Kidney glomerular epithelial cell (primary cell): ENCODE measurements at places on chromosomes 5 and 9.

DNA sequence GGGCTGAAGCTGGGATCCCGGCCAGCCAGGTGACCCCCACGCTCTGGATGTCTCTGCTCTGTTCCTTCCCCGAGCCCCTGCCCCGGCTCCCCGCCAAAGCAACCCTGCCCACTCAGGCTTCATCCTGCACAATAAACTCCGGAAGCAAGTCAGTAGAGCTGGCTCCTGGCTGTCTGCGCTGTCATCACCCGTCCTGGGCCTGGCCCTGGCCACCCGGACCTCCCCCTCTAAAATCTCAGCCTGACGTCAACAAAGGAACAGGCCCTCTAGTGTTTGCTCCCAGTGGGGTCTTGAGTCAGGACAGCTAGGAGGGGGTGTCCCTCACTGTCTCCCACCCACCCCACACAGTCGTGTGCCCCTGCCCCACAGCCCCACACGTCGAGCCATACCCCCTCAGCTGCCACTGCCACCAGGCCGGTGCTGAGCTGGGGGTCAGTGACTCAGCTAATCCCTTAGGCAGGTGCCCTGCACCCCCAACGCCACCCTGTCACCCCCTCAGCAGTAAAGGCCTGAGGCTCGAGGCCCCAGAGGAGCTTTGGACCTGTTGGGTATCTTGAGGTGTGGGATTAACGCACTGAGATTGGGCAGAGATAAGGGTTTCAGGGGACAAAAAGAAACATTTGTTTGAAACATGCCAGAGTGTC lies 1.1 kb upstream of the LCNL1 start:
- DNase-seq: no peak

DNA sequence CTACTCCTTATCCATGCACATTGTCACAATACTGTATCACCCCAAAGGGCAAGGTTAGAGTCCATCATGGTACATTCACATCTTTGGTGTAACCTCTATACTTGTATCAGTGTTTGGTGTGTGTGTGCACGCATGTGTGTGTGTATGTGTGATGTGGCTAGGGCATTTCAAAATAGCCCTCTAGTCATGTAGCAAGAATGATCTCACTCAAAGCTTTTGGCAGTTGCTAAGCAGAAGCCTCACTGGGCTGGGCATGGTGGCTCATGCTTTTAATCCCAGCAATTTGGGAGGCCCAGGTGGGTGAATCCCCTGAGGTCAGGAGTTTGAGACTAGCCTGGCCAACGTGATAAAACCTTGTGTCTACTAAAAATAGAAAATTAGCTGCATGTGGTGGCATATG lies 245.3 kb downstream of the ADGRV1 start:
- no peak for DNase-seq

DNA sequence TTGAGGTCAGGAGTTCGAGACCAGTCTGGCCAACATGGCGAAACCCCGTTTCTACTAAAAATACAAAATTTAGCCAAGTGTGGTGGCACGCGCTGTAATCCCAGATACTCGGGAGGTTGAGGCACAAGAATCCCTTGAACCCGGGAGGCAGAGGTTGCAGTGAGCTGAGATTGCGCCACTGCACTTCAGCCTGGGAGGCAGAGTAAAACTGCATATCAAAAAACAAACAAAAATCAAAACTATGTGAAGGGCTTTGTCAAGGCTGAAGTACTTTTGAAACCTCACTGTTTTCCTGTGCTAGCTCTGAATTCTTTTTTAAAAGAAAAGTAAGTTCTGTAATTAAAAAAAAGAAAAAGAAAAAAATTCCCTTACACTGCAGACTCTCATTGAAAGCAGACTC lies 65.1 kb upstream of the KLF4 start:
- DNase-seq: no peak

GRCh38 chr9:74783408-74783807 lies 104.3 kb downstream of the TRPM6 start:
- no peak for DNase-seq

DNA sequence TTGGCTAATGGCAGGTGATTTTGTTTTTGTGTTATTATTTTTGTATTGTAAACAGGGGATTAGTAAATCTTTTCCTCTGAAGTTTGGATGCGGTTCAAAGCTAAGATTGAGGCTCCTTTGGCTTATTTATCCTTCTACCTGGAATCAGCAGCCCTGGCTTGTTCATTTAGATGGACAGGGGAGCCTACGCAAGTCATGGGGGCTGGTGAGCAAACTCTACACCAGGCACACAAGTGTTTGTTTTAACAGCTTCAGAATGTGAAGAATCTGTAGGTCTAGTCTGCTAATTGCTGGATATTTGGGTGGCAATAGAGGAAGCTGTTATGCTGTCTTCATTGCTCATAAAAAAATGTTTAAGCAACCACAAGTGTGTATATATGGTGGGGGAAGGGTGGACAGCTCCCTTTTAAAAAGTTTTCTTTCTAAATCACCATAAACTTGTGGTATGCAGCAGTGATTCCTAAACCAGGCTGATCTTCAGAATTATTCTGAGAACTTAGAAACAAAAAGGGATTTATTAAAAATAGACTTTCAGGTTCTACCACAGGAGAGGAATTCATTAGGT lies 20.7 kb downstream of the ZNF462 start:
- no peak for DNase-seq

DNA sequence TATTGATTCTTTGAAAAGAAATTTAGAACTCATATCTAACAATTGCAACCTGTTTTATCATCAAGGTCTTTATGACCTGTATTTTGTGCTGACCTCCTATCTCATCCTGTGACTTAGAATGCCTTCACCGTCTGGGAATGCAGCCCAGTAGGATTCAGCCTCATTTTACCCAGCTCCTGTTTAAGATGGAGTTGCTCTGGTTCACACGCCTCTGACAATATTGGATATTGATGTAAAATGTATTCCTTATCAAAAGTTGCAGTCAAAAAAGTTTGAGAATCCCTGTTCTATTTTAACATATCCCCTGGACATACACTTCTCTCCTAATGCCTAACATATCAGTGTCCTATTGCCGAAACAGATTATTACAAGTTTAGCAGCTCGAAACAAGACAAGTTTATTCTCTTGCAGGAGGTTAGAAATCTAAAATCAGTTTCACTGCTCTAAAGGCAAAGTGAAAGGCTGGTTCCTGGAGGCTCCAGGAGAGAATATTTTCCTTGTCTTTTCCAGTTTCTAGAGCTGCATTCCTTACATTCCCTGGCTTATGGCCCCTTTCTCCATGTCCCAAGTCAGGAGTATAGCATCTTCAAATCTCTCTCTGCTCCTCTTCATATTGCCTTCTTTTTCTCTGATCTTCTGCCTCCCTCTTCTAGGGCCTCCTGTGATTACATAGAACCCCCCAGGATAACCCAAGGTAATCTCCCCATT lies 31.5 kb upstream of the LVRN start:
- DNase-seq: no peak

- DNase-seq: no peak
Observed at GRCh38 chr5:9865574-9865973, 235.4 kb upstream of the TAS2R1 start.

- no peak for DNase-seq
Observed at GRCh38 chr9:138011951-138012500, 134.4 kb downstream of the CACNA1B start.

GRCh38 chr9:99180662-99181061 lies 41.1 kb downstream of the ALG2 start:
- no peak for DNase-seq

GRCh38 chr5:80141147-80141671 lies 106.1 kb downstream of the THBS4 start:
- DNase-seq: no peak

DNA sequence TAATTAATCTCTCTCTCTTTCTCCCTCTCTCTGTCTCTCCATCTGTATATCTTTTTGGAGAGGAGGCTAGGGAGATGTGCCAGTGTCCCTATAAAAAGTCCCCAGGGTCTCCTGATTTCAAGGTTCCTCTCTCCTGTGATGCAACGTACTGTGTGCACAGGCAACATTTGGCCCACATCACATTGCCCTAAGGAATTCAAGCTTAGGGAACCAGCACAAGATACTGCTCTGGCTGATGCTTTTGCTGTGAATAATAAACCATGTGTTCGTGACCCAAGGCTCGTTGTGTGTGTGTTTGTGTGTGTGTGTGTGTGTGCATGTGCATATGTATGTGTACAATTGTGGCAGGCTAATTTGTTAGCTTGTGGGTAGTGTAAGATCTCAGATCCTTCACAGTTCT lies 9.7 kb downstream of the SPATA9 start:
- DNase-seq: no peak

- no peak for DNase-seq
Observed at GRCh38 chr5:77390221-77390620, 101.9 kb downstream of the WDR41 start.

- no peak for DNase-seq
Observed at GRCh38 chr9:137429974-137430722, 7.0 kb downstream of the NOXA1 start.

DNA sequence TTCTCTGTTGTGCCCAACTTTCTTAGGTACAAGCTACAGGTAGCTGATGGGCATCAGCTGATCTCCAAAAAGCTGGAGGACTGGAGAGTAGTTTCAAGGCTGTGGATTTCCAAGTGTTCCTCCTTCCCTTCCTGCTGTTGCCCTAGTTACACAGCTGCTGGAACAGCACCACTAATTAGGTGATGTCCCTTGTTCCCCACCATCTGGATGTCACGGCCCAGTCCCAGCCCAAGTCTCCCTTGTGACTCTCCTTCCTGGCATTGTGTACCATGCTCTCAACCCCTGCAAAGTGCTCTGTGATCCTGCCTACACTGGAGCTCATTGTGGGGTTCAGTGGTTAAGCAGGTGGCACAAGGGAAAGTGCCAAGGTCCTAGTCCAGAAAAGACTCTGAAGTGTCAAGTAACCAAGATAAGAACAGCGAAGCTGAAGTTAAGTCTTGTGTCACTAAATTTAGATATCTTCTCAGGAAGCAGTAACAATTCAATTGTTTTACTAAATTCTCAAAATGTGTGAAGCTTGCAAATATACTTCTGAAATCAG lies 604.5 kb downstream of the ISL1 start:
- DNase-seq: no peak

GRCh38 chr9:125758986-125759763 lies 12.0 kb downstream of the PBX3 start:
- no peak for DNase-seq

DNA sequence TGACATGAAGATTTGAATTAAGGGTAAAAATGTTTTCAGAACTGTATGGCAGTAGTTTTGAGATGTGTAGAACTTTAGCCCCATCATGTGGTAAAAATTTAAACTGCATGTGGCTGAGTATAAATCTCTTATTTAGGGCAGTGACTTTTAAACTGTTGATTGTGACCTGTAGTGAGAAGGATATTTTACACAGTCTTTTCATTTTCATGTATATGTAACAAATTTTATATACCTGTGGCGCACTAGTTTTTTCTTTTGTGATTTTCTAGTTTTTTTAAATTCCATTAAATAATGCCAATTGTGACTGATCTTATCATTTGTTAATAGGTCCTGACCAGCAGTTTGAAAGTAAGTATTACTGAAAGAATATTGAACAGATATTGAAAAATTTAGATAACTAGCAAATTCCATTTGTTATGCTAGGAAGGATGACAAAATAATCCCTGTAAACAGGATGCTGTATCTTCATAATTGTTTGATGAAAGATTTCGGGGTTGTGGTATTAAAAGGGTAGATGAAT lies 47.2 kb downstream of the GPBP1 start:
- peak; percentile 51 for DNase-seq

DNA sequence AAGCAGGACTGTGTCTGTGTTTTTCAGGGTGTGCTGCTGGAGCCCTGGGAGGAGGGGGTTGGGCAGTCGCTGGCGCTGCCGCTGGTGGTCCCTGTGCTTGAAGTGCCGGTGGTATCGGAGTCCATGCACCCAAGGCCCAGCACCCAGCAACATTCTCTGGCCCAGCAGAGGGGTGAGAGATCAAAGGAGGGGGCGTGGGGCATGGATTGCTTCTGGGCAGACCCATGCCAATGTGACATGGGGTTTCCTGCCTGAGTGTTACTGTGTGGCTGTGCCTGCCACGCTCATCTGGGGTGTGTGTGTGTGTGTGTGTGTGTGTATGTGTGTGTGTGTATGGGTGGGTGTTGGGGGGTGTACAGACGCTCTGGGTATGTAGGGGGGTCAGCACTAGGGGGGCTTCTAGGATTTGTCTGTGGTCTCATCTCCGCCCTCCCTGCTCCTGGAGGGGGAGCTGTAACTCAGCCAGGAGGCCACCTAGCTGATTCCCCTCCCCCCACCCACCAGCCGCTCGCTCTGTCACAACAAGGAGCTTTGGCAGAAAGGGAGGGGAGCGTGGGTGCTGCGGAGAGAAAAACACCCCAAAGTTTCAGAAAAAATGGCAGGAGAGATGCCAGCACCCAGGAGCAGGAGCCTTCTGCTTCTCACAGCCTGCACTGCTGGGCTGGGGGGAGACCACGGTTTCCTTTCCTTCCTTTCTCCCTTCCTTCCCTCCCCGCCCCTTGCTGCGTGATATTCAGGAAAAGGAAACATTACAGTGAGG lies 35.9 kb upstream of the HSPA9 start:
- no peak for DNase-seq

DNA sequence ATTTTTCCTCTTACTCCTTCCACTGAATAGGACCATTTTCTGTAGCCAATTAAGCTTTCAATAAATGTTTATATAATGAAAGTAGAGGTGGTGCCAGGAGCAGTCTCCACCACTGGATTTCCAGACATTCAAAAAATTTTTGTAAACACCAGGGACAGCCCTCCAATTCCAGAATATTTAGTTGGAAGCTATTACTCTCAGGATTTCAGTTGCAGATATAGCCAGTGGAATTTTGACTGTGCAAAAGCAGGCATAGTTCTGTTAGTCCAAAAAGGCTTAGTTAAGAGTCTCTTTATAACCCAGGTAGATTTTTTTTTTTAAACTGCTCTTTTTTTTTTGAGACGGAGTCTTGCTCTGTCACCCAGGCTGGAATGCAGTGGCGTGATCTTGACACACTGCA lies 138.1 kb upstream of the DMRT1 start:
- no peak for DNase-seq

GRCh38 chr5:128135286-128135685 lies 51.7 kb downstream of the SLC12A2 start:
- no peak for DNase-seq

DNA sequence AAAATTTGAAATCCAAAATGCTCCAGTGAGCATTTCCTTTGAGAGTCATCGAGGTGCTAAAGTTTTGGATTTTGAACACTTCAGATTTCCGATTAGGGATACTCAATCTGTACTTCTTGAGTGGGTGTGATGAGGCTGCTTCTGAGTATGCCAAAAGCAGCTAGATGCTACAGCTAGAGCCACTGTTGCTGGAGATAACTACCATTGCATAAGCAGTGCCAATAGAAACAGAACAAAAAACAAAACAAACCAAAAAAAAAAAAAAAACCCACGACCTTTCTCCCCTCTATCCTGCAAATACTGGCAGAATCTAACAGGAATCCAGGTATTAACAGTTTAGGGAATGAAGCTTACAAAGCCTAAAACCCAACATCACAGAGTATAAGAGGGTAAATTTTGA lies 43.5 kb downstream of the PKD2L2 start:
- no peak for DNase-seq

DNA sequence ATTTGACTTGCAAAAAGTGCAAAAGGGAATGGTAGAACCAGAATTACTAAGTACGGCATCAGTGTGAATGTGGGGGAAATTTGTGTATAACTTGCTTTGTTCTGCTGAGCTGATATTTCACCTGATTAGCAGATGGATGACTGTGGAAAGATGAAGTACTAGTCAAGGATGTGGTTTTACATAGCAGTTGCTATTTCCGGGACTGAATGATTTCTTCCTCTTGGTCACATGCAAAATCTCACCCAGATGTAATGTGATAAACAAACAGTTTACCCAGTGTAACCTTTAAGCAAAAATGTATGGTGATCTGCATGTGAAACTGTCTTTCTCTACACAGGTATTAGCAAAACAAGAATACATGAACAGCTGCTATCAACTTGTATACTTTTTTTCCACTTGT lies 46.1 kb downstream of the DCP2 start:
- DNase-seq: no peak

GRCh38 chr9:103362986-103363385 lies 367.9 kb downstream of the CYLC2 start:
- DNase-seq: no peak
